ENCODE measurements at places on chromosomes 2 and 18. TPM values are rescaled to one million over a fixed set of nuclear protein-coding genes. Genes with fewer than 3 reads are reported as not detected.

DNA sequence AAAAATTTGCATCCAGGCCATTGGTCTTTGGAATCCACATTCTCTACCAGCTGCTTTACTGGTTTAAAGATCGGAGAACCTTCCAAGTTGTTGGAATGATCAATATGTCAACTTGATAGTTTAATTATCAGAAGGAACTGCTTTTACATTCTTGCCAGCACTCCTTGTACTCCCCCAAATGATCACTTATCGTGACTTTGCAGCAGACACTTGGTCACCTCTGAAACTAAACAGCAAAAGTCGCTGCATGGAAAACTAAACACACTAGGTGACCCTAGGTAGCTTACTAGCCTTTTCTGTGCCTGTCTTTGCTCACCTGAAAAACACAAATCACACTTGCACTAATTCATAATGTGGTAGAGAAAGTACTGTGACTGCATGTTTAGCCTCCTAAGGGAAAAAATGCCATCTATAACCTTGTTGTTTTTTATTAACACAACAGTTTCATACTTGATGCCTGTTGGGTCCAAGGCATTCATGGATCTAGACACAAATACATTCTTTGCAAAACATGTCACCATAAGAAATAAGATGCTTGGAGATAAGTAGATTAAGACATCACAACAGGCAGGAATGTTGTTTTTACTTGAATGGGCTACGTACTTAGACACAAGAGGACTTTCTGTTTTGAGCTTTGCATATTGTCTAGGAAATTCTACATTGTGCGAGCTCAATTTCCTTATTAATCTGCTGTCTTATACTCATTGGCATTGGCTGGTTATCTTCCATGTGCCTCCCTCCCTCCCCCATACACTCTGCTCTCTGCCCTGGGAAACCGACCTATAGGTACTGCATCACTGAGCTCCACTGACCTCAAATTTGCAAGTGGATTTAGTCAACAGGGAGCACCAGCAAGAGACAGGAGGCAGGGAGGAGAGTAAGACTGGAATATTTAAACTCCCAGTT is 219.1 kb upstream of the STK17B start:
- DNase-seq: no peak

The ZDBF2 gene
- 10.1 TPM for total RNA-seq

The GPR35 gene
- 21.3 TPM for total RNA-seq

GRCh38 chr2:39499336-39499735 is 62.3 kb upstream of the MAP4K3 start:
- no peak for DNase-seq

GRCh38 chr18:10604182-10604581 is 78.4 kb downstream of the NAPG start:
- DNase-seq: no peak

The RBKS gene
- 4.4 TPM for total RNA-seq

- DNase-seq: no peak
Observed at GRCh38 chr18:31275722-31276463, 42.1 kb upstream of the DSG1 start.

The NDC80 gene
- 4.6 TPM for total RNA-seq

- no peak for DNase-seq
Observed at GRCh38 chr2:231800493-231801091, 14.3 kb downstream of the COPS7B start.

Measured in spleen (tissue), 13 donors.